ENCODE measurements at places on chromosomes 1 and 21. TPM values are rescaled to one million over a fixed set of nuclear protein-coding genes. Genes with fewer than 3 reads are reported as not detected.

The CIART gene
- 8.0 TPM for polyA plus RNA-seq

The GNG12 gene
- polyA plus RNA-seq, result 18.0 TPM

The ASAP3 gene
- polyA plus RNA-seq, result 25.3 TPM

The CLCNKA gene
- 0.10 TPM for polyA plus RNA-seq

The RIPPLY3 gene
- 0.93 TPM for polyA plus RNA-seq

The COL11A1 gene
- 0.55 TPM for polyA plus RNA-seq

The ELAPOR1 gene
- 3.3 TPM for polyA plus RNA-seq

The LAX1 gene
- polyA plus RNA-seq, result 0.26 TPM

The IGSF3 gene
- 9.9 TPM for polyA plus RNA-seq

The PIGK gene
- 7.9 TPM for polyA plus RNA-seq

The TACSTD2 gene
- 140 TPM for polyA plus RNA-seq

The HSD3B1 gene
- polyA plus RNA-seq, result not detected

The SPRR5 gene
- polyA plus RNA-seq, result not detected

The VWA5B1 gene
- polyA plus RNA-seq, result 0.02 TPM

The AMIGO1 gene
- 2.9 TPM for polyA plus RNA-seq

The AIRE gene
- polyA plus RNA-seq, result not detected

The FAM72D gene
- 0.41 TPM for polyA plus RNA-seq

The S1PR1 gene
- 126 TPM for polyA plus RNA-seq

The KCNT2 gene
- 1.0 TPM for polyA plus RNA-seq

The GJA9 gene
- 0.05 TPM for polyA plus RNA-seq

The CDC42BPA gene
- polyA plus RNA-seq, result 6.4 TPM

The BRINP3 gene
- polyA plus RNA-seq, result 0.30 TPM

The HMGCL gene
- polyA plus RNA-seq, result 41.2 TPM

The TEDDM1 gene
- not detected for polyA plus RNA-seq

The CACHD1 gene
- polyA plus RNA-seq, result 4.7 TPM

The INKA2 gene
- polyA plus RNA-seq, result 2.3 TPM

The SPATA46 gene
- not detected for polyA plus RNA-seq

The ICOSLG gene
- polyA plus RNA-seq, result 2.9 TPM

The BNIPL gene
- 12.2 TPM for polyA plus RNA-seq

Data from lung (tissue), 17 donors.